ENCODE measurements at places on chromosomes 12 and 14.

DNA sequence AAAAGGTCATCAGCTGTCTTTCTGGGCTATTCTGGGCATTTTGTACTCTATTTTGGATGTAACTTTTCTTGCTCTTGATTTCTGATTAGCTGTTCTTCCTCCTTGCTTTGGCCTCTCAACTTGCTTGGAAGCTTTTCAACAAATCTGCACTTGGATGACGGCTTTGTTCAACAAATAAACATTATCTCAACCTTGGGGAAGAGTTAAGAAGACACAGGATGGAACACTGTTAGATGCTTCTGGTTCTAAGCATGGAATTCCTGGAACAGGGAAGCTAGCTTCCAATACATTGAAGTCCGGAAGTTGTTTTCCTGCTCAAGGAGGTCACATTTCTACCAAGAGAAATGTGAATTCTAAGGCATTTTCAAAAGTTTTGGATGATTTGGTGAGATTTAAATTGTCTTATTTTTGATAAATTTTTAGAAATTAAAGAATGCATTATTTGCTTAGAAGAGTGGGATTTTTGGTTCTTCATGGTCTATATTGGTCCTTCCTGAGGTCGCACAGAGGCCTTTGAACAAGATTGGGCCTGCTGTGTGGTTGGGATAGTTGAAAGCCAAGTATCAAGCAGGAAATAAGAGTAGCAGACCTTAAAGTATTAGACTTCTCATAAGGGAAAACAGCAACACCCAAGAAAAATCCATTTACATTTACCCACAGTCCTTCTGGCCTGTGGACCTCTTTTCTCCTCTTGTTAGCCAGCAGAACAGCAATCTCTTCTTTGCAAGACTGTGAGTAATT is 59.2 kb downstream of the PPFIBP1 start:
- DNase-seq, result no peak

DNA sequence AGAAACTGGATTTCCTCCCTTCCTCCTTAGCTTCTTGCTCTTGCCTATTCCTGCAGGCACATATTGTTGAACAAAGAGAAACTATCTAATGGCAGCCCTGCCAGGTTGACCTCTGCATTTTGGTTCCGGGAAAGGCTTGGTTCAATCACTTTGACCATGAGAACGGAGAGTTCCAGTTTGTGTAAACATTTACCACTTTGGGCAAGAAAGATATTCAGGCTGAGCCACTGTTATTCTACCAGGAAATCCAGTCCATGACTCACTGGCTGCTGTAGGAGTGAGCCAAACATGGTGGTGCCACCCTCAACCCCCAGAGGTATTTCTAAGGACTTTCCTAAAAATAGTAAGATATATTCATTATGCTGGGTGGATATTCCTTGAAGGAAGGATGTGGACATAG is 242.2 kb upstream of the OR4E1 start:
- DNase-seq, result no peak

GRCh38 chr12:50505675-50506530 is 1.1 kb downstream of the DIP2B start:
- DNase-seq, result no peak

GRCh38 chr14:61719344-61720293 is 24.3 kb downstream of the HIF1A start:
- no peak for DNase-seq

GRCh38 chr14:34275078-34275477 is 187.0 kb downstream of the SPTSSA start:
- DNase-seq, result no peak

DNA sequence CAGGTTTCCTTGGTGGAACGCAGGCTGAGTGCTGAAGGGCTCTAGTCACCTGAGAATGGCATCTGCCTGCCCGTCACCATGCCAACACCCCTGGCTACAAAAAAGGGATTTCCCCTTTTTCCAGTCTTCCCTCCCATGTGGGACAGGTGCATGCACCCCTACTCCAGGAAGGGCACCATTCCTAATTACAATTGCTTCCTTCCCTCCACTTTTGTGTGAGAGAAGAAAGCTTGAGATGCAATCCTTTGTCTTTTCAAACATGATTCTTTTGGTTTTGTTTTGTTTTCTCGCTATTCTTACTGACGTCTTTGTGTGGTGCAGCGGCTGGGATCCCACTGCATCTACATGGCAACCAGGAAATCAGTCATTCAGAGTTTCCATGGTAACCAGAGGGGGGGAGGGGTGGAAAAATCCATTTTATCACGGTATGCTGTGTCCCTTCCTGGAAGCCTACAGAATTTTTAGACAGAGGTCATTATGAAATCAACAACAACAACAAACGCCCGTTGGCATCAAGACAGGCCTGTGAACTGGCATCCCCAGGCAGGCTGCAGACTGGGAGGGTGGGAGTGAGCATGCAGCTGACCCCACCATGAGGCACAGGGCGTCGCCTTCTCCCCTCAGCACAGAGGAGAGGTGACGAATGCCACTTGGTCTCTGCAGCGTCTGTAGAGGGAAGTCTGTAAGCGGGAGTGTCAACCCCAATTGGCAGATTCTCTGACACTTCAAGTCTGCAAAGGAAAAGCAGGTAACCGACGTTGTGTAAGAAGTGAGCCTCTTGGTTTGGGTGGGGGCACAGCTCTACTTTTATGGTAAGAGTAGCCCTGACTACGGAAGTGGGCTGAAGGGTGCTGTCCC is 13.6 kb upstream of the GNG2 start:
- peak; percentile 77 for DNase-seq

DNA sequence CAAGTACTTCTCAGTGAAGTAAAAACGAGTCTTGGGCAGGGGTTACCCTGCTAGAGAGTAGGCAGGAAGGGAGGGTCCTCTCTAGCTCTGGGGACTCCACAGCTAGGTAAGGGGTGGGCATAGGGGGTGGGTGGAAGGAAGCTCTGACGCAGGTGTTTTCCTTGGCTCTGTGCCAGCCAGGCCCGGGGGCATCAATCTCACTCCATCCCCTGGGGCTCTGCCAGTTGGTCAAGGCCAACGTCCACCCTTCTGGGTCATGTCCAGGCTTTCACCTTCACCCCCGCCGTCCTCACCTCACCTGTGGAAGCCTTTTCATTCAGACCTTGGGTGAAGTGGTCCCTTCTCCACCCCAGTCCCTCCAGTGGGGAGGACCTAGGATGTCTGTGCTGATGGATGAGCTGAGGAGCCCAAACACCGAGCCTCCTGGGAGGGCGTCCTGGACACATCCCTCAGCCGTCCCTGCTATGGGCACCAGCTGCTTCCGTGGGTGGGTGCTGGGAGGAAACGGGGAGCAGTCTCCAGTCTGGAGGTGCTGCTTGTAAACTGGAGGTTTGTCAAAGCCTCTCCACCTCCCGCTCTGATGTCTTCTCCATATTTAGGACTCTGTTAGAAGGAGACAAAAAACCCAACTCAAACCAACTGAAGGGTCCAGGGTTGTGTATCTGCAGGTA is 71.5 kb upstream of the SFSWAP start:
- DNase-seq, result no peak

DNA sequence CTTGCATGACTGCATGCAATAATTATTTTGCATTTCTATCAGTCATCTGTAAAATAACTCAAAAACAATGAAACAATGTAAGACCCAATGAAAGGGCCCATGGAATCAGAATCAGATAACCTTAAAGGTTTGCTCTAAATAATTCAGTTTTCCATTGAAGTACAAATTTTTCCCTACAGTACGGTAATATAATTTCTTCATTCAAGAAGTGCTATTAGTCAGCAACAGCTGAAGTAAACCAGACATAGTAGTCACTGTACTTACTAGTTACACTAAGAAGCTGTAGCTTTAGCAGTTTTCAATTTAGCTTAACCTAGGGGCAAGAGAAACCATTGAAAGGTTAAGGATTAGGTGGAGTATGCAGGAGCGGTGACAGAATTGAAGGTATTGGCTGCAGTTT is 43.5 kb downstream of the BCAT1 start:
- DNase-seq, result no peak

- no peak for DNase-seq
Measured at GRCh38 chr12:52215587-52216031, 17.4 kb upstream of the KRT7 start.

- no peak for DNase-seq
Measured at GRCh38 chr12:81440001-81440400, 319.1 kb downstream of the PPFIA2 start.

DNA sequence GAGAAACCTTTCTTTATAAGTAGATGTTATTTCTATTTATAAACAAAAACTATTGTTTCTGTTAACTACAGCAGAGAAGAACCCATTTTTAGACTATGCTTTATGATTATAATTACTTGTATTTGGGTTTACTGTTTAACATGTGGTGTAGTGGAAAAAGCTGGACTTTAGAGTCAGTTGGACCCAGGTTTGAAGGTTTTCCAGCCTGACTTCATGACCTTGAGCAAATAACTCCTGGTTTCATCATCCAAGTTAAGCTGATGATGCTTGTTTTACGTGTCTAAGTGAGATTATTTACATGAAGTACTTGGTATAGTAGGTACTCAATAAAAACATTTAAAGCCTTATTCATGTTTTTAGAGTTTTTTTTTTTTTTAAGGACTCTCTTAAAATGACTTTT is 221.8 kb upstream of the ARHGAP5 start:
- DNase-seq, result no peak

DNA sequence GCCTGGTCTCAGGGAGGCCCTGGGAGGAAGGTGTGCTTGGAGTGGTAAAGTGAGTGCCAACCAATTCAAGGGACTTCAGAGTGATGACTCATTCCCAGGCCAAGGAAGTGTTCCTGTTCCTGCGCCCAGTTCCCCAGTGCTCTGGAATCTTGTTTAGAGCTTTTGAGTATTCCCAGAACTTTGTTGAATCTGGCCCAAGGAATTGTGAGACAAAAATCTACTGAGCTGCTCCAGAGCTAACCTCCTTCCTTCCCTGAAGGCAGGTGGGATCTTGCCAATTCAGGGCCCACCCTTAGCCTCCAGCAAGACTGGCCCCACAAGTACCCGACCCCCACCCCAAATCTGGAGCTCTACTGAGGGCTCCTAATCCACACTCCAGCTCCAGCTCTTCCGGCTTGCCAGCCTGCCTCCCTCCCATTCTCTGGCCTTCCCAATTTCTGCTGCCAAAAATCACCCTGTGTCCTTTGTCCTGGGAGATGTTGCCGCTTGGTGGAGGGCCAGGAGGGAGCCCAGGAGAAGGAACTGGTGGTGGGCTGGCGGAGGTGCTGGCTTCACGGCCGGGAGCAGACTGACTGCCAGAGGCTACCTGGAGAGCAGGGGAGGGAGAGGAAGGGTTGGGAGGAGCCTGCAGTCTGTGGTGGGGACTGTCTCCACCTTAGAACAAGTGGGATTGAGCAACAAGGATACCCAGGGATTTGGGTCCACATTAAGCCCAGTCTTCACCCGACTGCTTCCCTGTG is 2.0 kb upstream of the ATN1 start:
- no peak for DNase-seq

- DNase-seq, result no peak
Measured at GRCh38 chr12:77808534-77808933, 22.2 kb upstream of the NAV3 start.

- DNase-seq, result no peak
Measured at GRCh38 chr12:39682689-39683477, 63.3 kb upstream of the ABCD2 start.

GRCh38 chr12:123906711-123907420 is 65.8 kb downstream of the CCDC92 start:
- DNase-seq, result no peak

GRCh38 chr12:5014269-5014668 is 29.4 kb upstream of the KCNA5 start:
- no peak for DNase-seq

- no peak for DNase-seq
Measured at GRCh38 chr12:112148031-112148513, 22.7 kb downstream of the TRAFD1 start.

GRCh38 chr12:124336184-124336437 is 41.2 kb downstream of the RFLNA start:
- DNase-seq, result no peak

DNA sequence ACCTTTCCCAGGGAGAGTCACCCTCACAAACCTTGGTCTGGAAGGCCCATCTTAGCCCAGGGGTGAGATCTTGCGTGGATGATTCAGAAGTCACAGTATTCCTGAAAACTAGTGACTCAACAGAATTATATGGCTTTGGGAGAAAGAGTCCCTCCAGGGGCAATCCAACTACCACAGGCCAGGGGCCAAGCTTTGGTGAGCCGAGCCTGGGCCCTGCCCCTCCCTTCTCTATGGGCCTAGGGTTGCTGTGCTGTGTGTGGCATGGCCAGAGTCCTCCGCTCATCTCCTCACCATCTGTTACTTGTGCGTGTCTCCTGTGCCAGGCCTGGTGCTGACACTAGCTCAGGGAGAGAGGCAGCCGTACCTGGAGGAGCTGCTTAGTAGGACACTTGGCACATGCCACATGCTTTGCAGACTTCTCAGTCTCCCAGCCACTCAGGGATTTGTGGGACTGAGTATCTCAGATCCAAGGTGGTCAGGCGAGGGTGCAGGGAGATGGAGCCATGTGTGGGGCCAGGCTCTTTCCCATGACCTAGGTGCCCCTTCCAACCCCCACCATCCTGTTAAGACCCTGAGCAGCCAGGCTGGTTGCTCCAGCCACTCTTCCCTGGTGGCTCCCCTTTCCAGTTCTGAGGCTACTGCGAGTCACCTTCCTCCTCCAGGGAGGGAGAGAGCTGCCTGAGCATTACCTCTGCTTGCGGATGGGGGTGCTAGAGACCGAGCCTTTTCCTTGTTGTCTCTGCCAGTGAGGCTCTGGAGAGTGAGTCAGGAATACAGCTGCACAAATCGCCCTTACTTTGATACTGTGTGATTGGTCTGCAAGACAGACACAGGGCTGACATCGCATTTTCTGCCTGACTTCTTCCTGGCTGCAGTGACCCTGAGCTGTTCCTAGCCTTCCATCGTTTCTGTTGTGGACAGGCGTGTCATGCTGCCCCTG is 94.1 kb downstream of the SLC25A47 start:
- DNase-seq, result no peak

DNA sequence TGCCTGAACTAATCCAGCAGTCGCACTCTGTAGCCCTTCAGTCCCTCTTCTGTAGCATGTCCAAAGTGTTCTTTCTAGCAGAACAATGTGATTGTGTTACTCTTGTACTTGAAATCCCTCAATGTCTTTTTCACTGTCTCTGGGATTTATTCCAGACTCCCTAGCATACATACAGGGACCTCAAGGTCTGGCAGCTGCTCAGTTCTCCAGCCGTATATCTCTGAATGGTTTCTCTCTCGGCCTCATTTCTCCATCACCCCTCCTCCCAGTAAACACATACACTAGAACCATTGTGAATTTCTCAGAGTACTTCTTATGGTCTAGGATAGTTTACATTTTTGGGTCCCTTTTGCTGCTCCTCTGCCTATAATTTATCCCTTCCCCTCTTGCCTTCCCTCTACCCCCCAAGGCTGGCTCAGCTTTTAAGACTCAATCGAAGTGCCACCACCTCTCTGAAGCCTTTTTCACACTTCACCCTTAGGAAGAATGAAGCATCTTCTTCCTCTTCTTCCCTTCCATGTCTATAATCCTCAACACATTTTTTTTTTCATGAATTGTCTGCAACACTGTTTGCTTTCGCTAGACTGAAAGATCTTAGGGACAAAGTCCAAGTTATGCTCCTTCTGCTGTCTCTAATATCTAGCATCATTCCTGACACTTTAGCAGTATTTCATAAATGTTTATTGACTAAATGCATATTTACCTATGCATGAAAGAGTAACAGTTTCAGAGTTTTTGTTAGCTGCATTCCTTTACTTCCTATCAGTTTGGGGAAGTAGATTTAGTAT is 446.1 kb downstream of the ZFP36L1 start:
- no peak for DNase-seq

- no peak for DNase-seq
Measured at GRCh38 chr12:60072911-60073310, 477.1 kb downstream of the SLC16A7 start.

- no peak for DNase-seq
Measured at GRCh38 chr12:54329759-54330158, 4.8 kb downstream of the COPZ1 start.

All from activated CD8-positive, alpha-beta memory T cell treated with anti-CD3 and anti-CD28 coated beads, Interleukin-2, amount 50 U/mL, for 4 hours (primary cell).